ENCODE measurements at places on chromosomes 5 and 9.

DNA sequence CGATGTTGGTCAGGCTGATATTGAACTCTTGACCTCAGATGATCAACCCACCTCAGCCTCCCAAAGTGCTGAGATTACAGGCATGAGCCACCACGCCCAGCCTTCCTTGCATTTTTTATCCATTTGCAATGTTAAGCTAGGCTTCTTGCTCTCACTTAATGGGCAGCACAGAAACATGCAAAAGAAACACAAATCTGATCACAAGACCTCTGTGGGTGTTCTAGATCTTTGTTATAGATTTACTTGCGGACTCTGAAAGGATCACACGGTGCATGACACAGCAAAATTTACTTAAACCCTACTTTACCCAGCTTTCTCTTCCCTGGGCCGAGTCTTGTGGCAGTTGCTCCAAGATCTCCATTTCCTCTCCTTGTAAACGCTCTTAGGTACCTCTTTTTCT lies 71.3 kb downstream of the PSAT1 start:
- H3K27ac ChIP-seq = no peak overlapping the region
- H3K4me1 ChIP-seq = no peaks in the 10 kb centered on the region
- H3K36me3 ChIP-seq = no peaks in the 10 kb centered on the region
- DNase-seq = no peak

DNA sequence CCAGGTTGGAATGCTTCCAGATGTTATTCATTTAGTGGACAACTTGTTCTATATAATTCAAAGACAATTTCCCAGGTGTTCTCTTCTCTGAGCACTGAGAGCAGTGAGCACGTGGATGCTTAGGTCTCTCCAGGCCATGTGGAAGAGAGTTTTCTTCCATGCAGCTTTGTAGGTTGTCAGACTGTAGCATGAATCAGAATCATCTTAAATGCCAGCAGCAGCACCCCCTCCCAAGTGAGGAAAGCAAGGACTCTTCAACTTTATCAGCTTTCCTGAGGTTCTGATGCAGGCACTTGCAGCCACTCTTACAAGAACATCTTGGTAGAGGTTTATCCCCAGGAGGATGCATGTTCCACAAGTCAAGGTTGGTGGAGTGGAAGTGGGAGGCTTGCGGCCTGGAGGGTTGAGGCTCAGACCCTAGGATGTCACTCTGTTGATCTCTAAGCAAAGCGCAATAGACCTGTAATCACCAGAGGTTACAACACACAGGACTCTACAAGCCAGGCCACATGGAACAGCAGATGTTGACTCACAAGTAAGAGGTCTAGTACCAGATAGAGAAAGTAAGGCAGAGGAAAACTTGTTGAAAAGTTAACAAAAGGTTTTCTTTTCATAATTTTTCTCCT lies 47.7 kb downstream of the UGCG start:
- H3K4me1 ChIP-seq = peaks cover 5% of the 10 kb centered on the region
- no peak for DNase-seq
- no peak overlapping the region for H3K4me3 ChIP-seq
- no peak overlapping the region for H3K27ac ChIP-seq
- H3K36me3 ChIP-seq = no peaks in the 10 kb centered on the region

GRCh38 chr5:82111191-82111590 lies 139.4 kb downstream of the ATG10 start:
- no peak for DNase-seq
- no peak overlapping the region for H3K4me3 ChIP-seq
- H3K4me1 ChIP-seq = peaks cover 2% of the 10 kb centered on the region
- H3K27ac ChIP-seq = no peak overlapping the region

DNA sequence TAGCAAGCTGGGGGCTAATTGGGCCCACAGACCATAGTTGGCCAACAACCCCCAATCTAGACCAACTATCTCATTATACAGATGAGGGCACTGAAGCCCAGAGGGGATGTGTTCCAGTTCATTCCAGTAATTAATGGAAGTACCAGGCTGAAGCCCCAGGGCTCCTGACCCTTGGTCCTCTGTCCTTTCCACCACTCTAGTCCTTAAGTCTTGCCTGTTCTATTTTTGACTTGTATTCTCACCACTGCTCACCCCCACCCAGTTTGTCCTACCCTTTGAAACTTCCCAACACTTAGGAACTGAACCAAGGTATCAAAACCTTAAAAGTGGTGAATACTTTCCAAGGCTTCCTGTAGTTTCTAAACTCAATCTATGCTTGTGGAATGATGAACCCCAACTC lies 407.4 kb downstream of the ENC1 start:
- H3K4me1 ChIP-seq = no peaks in the 10 kb centered on the region
- DNase-seq = no peak
- H3K4me3 ChIP-seq = no peak overlapping the region
- H3K36me3 ChIP-seq = no peaks in the 10 kb centered on the region
- H3K27ac ChIP-seq = no peak overlapping the region

DNA sequence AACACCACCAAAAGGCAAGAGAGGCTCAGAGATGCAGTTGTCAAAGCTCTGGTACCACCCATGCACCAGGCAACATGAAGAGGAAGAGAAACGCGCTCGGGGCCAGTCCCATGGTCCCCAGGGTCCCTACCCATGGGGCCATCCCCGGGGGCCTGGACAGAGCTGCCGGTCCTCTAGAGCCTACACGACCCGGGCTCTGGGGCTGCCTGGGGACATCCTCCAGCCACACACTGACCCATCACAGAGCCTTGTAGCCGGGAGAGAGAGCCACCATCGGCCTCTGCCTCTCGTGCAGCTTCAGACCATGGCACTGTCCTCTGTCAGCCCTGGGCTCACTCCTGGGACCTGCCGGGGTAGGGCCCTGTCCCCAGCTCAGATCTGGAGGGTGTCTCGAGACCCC lies 23.7 kb downstream of the VAV2 start:
- no peaks in the 10 kb centered on the region for H3K27me3 ChIP-seq
- H3K4me3 ChIP-seq = no peak overlapping the region
- DNase-seq = no peak
- H3K27ac ChIP-seq = no peak overlapping the region

- no peaks in the 10 kb centered on the region for H3K27me3 ChIP-seq
- peak overlapping the region; percentile 90 for H3K27ac ChIP-seq
- H3K4me1 ChIP-seq = peaks cover 86% of the 10 kb centered on the region
Observed at GRCh38 chr5:14591548-14591947, 10.0 kb downstream of the OTULINL start.

DNA sequence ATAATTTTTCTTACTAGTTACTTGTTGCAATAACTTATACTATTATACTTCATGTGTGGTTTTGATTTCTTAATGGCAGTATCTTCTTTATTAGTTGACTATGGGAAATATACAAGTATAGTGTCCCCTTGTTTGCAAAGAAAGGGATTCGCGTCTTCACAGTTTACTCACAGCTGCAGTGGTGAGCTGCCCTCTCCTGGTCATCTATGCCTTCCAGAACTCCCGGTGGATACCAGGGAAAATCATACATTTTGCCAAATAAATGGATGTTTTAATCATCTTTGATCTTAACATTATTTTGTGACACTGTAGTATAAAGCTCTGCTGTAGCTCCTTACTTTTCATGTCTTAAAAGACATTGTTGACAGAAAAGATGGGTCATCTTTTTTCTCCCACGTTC lies 142.0 kb downstream of the ZCCHC7 start:
- DNase-seq = no peak
- H3K4me1 ChIP-seq = peaks cover 19% of the 10 kb centered on the region
- no peak overlapping the region for H3K27ac ChIP-seq
- no peak overlapping the region for H3K4me3 ChIP-seq
- H3K27me3 ChIP-seq = no peaks in the 10 kb centered on the region

GRCh38 chr9:16179566-16179965 lies 626.7 kb downstream of the CCDC171 start:
- H3K36me3 ChIP-seq = no peaks in the 10 kb centered on the region
- no peak for DNase-seq
- H3K27me3 ChIP-seq = no peaks in the 10 kb centered on the region
- H3K27ac ChIP-seq = no peak overlapping the region
- H3K4me1 ChIP-seq = no peaks in the 10 kb centered on the region
- H3K4me3 ChIP-seq = no peak overlapping the region

- H3K27ac ChIP-seq = no peak overlapping the region
- H3K4me1 ChIP-seq = no peaks in the 10 kb centered on the region
- no peaks in the 10 kb centered on the region for H3K36me3 ChIP-seq
- no peak overlapping the region for H3K4me3 ChIP-seq
Observed at GRCh38 chr5:3596261-3596825, 711 bp downstream of the IRX1 start.

GRCh38 chr5:89546657-89547056 lies 663.7 kb upstream of the MEF2C start:
- H3K27me3 ChIP-seq = no peaks in the 10 kb centered on the region
- DNase-seq = no peak
- H3K27ac ChIP-seq = no peak overlapping the region
- H3K4me1 ChIP-seq = no peaks in the 10 kb centered on the region
- H3K36me3 ChIP-seq = no peaks in the 10 kb centered on the region
- no peak overlapping the region for H3K4me3 ChIP-seq

DNA sequence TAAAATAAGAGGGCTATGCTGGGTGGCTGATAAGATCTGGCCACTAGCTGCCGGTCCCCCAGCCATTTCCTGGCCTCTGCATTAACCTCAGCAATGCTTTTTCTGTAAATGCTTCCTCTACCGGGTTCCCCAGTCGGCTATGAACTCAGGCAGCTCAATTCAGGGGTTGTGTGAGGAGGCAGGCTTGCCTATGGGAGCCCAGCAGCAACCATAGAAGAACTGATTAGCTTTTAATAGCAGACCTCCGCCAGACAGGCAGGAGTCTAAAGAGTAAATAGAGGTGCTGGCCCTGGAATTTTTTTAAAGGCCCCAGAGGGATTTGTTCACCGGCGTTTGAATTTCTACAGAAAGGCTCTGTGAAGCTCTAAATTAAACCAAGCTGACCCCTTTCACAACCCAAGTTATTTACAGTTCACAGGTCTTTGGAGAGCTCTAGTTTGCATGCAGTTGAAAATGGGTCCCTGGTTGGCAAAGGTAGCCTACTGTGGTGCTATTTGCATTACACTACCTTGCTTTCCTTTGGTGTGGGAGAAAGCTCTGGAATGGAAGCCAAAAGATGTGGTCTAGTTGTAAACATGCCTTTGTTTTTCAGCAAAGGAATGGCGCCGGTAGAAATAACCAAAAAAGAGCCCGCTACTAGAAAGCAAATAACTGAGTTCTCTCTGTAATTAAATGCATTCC lies 289.7 kb upstream of the SEMA6A start:
- H3K27me3 ChIP-seq = no peaks in the 10 kb centered on the region
- no peak for DNase-seq
- no peaks in the 10 kb centered on the region for H3K4me1 ChIP-seq
- no peak overlapping the region for H3K4me3 ChIP-seq
- no peaks in the 10 kb centered on the region for H3K36me3 ChIP-seq
- no peak overlapping the region for H3K27ac ChIP-seq

All from effector memory CD8-positive, alpha-beta T cell (primary cell).